ENCODE measurements at places on chromosomes 1 and 21. TPM values are rescaled to one million over a fixed set of nuclear protein-coding genes. Genes with fewer than 3 reads are reported as not detected.

The ZSWIM5 gene
- total RNA-seq: under 0.01 TPM

The ATP1A4 gene
- under 0.01 TPM for total RNA-seq

The CHD1L gene
- 70.3 TPM for total RNA-seq

The NHLH1 gene
- total RNA-seq: not detected

The OR2L13 gene
- not detected for total RNA-seq

The RGS13 gene
- total RNA-seq: not detected

The LRRC40 gene
- total RNA-seq: 31.8 TPM

The SFN gene
- total RNA-seq: not detected

The TMEM125 gene
- not detected for total RNA-seq

The PROK1 gene
- not detected for total RNA-seq

The CYP4A11 gene
- not detected for total RNA-seq

The SLAMF9 gene
- 8.2 TPM for total RNA-seq

The NKAIN1 gene
- total RNA-seq: 0.77 TPM

The KCNT2 gene
- total RNA-seq: not detected

The RCSD1 gene
- total RNA-seq: not detected

The RNF115 gene
- 11.0 TPM for total RNA-seq

The RGS16 gene
- not detected for total RNA-seq

The CLDN14 gene
- not detected for total RNA-seq

The ERICH3 gene
- total RNA-seq: not detected

The SLC35F3 gene
- not detected for total RNA-seq

The GLIS1 gene
- 0.33 TPM for total RNA-seq

The C1orf87 gene
- not detected for total RNA-seq

The INSRR gene
- total RNA-seq: not detected

The FCAMR gene
- not detected for total RNA-seq

The COL11A1 gene
- total RNA-seq: 80.4 TPM

The TMEM82 gene
- total RNA-seq: not detected

The FCGR1A gene
- not detected for total RNA-seq

The PDIK1L gene
- 8.0 TPM for total RNA-seq

The SHISA4 gene
- 27.3 TPM for total RNA-seq

The TRMT1L gene
- 24.7 TPM for total RNA-seq

The FBXO44 gene
- 26.6 TPM for total RNA-seq

The S100A4 gene
- 1.7 TPM for total RNA-seq

The AUNIP gene
- total RNA-seq: 4.7 TPM

The TDRD5 gene
- not detected for total RNA-seq

The FOXD2 gene
- not detected for total RNA-seq

The TSPAN1 gene
- total RNA-seq: not detected

The LIN28A gene
- total RNA-seq: not detected

The CFAP141 gene
- total RNA-seq: not detected

The CAPN8 gene
- not detected for total RNA-seq

The BCAN gene
- 63.7 TPM for total RNA-seq

The SPRR2G gene
- total RNA-seq: not detected

The UBE2U gene
- total RNA-seq: under 0.01 TPM

The FCRL6 gene
- not detected for total RNA-seq

The FCRLB gene
- total RNA-seq: 4.0 TPM

The AIRE gene
- not detected for total RNA-seq

The HAO2 gene
- total RNA-seq: 10.0 TPM

The C1orf141 gene
- total RNA-seq: not detected

The LCE6A gene
- not detected for total RNA-seq
